ENCODE measurements at places on chromosomes 6 and 20. TPM values are rescaled to one million over a fixed set of nuclear protein-coding genes. Genes with fewer than 3 reads are reported as not detected.

Gene C2
- total RNA-seq, result 0.45 TPM

Gene PEX7
- 13.8 TPM for total RNA-seq

Gene MTG2
- total RNA-seq, result 38.6 TPM

Gene C6orf62
- 103 TPM for total RNA-seq

Gene MCHR2
- total RNA-seq, result not detected

Gene PACRG
- total RNA-seq, result 1.0 TPM

Gene SLC25A27
- 18.1 TPM for total RNA-seq
